B cell (primary cell): ENCODE measurements at places on chromosomes 11 and 22. TPM values are rescaled to one million over a fixed set of nuclear protein-coding genes. Genes with fewer than 3 reads are reported as not detected.

DNA sequence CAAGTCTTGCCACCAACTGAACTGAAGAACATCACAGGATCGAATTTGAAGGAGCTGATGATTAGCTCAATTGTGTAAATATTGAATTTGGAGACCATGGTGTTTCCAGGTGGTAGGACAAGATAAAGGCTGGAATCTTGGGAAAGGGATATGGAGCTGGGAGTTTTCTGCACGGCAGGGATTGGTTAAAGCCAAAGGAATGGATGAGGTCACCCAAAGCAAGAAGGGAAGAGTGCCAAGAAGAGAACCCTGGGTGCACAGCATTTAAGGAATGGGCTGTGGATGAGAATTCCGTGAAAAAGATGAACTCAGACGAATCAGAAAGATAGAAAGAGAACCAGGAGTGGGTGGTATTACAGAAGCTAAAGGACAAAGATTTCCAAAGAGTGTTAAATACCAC is 29.4 kb upstream of the RRAS2 start:
- DNase-seq: no peak

DNA sequence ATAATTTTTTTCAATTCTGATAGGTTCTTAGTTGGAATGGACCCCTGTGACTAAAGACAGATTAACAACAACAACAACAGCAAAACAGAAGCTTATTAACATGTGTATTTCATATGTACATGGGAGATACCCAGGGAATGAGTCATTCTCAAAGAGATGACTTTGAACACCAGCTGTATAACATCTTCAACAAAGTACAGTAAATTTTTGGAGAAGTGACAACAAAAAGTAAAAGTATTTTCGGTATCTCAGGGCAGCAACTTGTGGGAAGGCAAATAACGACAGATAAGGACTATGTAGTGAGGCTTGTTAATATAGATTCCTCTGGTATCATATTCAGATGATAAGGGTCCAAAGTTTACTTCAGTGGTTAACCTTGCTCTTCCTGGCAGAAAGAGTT is 573.4 kb upstream of the RAG2 start:
- DNase-seq: no peak

Gene C11orf16
- total RNA-seq: not detected in 2 replicates

Gene RASSF10
- not detected in 2 replicates for total RNA-seq

Gene GPHA2
- total RNA-seq: 0.39 TPM in 1 of 2 replicates, not detected in the other

Gene C11orf42
- total RNA-seq: not detected in 2 replicates

GRCh38 chr11:24585192-24585591 is 88.3 kb downstream of the LUZP2 start:
- DNase-seq: no peak

GRCh38 chr11:104306862-104307474 is 143.0 kb upstream of the PDGFD start:
- no peak for DNase-seq

- no peak for DNase-seq
Observed at GRCh38 chr11:111944139-111944538, 7.0 kb downstream of the DIXDC1 start.

DNA sequence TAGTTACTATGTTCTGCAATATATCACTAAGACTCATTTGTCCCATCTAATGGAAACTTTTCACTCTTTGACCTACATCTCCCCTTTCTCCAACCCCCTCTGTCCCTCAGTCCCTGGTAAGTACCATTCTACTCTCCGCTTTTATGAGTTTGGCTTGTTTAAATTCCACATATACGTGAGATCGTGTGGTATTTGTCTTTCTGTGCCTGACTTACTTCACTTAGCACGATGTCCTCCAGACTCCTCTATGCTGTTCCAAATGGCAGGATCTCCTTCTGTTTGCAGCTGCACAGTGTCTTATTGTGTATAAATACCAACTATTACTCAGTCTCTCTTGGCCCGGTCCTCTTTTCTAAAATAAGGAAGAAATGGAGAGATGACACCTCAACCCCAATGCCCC is 205.4 kb upstream of the NTM start:
- no peak for DNase-seq

- no peak for DNase-seq
Observed at GRCh38 chr22:44424867-44425693, 73.0 kb downstream of the RTL6 start.

DNA sequence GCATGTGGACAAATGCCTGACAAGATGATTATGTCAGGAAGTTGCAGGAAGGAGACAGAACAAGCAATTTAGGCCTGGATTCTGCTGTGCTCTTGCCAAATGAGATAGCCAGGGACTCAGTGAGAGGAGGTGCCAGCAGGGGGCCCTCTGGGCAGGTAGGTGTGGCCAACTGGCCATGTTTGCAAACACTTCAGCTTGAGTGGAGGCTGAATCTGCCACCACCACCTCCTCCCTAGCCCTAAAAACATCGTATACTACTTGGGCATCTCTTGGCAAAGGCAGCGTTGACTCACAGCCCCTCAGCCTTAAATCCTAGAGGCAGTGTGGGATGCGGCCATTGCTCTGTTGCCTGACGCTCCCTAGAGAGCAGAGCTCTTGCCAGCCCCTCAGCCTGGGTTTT is 95.1 kb upstream of the PLET1 start:
- DNase-seq: no peak

DNA sequence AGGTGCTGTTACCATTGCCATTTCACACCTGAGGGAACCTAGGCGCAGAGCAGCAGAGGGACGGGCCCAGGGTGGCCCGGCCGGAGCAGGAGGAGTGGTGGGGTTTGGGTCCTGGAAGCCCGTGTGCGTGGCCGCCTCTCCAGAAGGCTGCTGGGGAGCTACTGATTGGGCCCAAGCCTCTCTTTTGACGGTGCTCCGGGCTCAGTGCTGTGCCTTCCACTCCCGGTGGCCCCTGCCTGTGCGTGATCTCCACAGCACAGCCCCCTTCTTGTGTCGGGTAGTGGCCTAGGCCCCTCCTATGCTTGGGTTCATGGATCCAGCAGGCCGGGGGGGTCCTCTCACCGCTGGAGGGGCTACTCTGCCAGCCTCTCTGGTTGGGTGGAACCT is 41.0 kb downstream of the SMIM38 start:
- no peak for DNase-seq

DNA sequence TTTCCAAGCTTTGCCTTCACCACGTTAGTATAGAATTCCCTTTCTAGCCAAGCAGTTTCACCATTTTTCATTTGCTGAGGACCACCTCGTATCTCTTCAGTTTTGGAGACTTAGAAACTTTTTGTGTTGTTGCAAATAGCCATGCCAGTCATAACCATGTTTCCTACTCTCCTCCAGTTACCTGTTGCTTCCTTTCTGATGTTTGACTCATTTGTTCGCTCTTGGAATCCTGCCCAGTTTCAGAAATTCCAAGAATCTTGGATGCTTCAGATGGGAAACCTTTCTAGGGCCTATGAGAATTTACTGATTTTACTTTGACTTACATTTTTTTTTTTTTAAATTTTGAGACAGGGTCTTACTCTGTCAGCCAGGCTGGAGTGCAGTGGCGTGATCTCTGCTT is 65.4 kb downstream of the PPP6R3 start:
- DNase-seq: no peak

DNA sequence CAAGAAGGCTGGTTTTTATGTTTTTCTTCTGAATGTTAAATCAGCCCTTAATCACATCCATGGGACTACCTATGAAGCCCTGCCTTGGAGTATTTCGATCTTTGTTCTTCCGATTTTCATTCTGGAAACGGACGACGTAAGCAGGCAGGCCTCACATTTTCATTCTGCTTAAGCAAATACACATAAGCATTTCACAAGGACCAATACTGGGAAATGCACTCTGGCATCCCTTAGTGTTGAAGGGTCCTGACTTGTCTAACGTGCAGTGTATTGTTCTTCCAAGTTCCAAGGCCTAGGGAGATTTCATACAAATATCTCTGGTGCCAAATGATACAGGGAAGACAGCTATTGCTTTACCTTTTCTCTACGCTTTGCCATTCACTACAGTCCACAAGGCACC is 143.8 kb downstream of the LARGE1 start:
- DNase-seq: no peak

DNA sequence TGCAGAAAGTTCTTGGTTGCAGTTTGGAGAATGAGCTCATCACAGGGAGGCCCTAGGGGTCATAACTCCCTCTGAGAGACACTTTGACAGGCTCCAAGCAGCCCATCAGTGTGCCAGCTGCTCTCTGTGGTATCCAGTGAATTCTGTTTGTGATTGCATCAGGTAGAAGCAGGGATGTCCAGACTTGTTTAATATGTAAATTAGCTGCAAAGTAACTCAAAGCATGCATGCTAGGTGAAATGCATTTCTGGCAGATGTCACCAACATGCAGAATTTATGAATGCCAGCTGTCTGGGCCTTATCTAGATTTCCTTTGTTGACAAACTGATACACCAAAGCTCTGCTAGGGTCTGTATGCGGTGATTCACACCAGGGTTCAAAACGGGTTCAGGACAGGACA is 123.6 kb upstream of the MTNR1B start:
- no peak for DNase-seq

Gene DDTL
- 4.1 and 5.0 TPM in 2 replicates for total RNA-seq

Gene TRIM29
- total RNA-seq: not detected in 2 replicates

Gene KCNA4
- not detected in 2 replicates for total RNA-seq

GRCh38 chr11:101436511-101437142 is 147.2 kb downstream of the TRPC6 start:
- peak; percentile 19 for DNase-seq

DNA sequence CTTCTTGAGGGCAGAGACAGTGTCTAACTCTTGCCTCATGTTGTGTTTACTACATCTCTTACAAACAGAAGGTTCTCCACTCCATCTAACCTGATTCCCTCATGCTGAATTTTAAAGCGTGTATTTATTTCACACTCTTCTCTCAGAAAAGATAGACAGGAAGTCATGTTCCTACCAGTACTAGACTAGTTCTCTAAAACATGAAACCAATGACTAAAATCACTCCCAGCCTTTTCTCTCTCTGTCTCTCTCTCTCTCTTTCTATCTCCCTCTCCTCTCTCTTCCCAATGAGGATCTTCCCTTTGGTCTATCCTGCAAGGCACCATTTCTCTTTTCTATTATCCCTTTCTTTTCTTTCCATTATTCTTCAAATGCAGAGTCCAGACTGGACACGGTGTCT is 391.9 kb upstream of the CADM1 start:
- no peak for DNase-seq

DNA sequence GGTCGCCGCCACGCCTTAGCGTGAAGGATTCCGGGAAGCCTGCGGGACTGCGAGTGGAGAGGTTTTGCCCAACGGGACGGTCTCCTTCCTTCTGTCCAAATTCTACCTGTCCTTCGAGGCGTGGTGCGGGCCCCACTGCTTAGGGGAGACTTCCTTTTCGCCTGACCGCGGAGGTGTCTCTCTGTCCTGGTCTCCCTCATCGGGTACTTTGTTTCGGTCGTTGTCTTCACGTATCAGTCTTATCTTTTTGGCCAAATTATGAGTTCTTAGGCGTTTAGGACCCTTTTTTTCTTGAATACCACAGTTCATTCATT is 388 bp downstream of the HINFP start:
- no peak for DNase-seq

DNA sequence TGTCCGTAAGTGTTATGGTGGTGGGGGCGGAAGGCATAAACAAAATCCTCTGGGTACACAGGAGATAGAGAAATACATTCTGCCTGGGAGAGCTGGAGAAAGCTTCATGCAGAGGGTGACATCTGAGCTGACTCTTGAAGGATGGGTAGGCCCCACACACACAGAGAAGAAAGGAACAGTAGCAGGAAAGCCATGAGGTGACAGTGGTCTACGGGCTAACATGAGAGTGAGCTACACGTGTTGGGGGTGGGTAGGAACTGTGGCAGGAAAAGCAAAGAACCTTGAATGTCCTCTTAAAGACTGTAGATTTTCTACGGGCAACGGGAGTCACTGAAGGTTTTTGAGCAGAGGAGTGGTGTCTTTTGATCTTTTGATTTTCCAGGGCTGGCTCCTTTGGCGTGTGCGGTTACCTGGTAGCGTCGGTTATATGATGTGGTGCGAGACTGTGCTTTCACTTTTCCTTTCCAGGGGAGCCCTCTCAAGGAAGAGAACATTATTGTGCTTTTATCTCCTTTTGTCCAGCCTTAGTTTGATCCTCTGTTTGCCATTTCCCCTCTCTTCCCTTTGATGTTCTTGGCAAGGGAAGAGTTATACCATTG is 39.7 kb downstream of the ADAMTS8 start:
- peak; percentile 28 for DNase-seq

Gene CHEK1
- total RNA-seq: 3.0 and 3.5 TPM in 2 replicates

DNA sequence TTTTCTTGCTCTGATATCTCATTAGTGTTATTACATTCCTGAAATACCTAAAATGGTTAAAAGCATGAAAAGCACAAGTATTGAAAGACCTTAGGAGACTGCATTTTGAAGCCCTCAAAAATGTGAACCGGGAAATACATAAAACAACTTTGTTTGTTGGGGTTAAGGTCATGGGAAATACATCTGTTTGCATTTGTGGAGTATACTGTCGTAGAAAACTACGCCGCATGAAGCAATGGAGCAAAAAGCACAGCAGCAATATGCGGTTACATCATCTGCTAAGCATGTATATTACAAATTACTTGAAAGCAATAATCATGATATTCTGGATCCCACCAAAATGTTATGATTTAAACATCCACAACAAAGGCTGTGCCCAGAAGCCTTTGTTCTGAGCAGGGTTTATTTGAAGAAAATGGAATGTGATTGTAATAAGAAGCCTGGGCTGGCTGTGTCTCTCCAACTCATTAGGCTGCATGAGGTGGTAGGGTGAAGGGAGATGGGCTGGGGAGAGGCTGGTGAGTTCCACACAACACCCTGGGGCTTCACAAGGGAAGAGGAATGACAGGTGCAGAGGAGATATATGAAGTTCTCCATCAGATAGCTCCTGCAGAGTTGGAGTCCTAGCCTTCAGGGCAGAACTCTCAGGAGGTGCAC is 64.7 kb upstream of the LIN7C start:
- no peak for DNase-seq

Gene NCAM1
- 0.32 and 0.37 TPM in 2 replicates for total RNA-seq

DNA sequence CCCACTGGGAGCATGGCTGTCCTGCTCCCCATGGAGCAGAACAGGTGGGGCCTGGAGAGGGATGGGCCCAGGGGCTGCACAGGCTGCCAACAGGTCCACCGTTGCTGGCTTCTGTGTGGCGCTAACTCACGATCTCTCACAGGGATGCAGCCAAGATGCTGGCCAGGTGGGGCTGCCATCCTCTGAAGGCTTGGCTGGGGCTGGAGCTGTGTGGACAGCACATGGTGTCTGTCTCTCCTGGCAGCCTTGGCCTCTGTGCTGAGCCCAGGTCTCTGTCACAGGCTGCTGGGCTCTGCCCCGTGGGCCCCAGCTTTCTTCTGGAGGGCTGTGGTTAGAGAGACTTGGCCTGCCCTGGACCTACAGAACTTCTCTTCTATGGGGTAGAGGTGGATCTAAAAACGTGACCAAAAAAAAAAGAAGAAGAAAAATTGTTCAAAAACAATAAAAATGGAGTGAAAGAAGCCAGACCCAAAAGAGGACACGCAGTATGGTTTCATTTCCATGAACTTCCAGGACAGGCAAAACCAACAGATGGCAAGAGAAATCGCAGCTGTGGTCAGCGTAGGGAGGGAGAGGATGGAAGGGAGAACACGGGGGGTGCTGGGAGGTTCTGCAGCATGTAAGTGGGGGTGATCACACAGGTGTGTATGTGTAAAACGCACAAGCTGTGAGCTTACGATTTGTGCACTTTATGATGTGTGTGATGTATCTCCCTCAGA is 12.2 kb downstream of the PARVG start:
- no peak for DNase-seq

- no peak for DNase-seq
Observed at GRCh38 chr22:17938484-17938924, 85.9 kb downstream of the MICAL3 start.
